NT2/D1 (cell line): ENCODE measurements at places on chromosomes 2 and 18.
A peak's percentile ranks its signal among the peaks of the same experiment; 100 is the strongest.

DNA sequence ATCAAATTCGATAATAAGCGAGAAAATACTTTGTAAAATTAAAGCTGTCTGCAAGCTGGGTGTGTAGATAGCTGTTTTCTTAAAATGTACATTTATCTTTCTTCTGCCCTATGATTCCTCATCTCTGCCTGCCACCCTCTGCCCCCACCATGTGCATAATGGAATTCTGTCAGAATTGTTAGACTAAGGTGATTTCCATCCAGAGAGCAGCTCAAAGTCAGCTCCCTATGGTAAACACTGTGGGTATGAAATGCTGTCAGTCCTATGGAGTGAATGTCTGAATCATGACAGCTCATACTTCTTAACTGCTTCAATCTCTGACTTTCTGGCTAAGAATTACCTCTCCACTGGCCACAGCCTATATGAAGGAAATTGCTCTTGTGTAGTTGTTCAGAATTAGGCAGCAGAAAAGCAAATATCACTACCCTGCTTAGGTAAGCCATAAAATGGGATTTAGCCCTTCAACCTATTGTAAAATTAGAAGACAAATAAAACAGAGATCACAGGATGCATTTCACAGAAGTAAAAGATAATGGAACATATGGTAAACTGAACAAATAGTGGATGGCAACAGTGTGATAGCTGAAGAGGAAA is 137.7 kb downstream of the CD8B2 start:
- no peak for DNase-seq

DNA sequence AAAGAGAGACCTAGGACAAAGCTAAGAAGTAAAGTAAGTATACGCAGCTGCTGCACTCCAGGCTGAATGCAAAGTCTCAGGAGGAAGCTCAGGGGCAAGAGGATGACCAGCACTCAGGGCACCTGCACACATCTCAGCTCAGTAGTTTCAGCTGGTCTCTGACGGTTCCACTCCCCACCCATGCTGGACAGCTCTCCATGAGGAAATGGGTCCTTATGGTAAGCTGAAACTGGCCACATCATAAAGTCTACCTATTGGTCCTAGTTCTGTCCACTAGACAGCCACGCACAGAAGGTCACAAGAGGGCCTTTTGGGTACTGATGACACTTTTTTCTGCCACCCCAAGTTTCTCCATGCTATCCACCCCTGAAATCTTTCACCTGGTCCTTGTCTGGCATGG is 215.3 kb downstream of the TTC32 start:
- no peak for DNase-seq

GRCh38 chr2:150939087-150939486 is 322.6 kb downstream of the RBM43 start:
- no peak for DNase-seq

GRCh38 chr2:166539340-166540162 is 45.5 kb upstream of the SCN7A start:
- peak; percentile 68 for DNase-seq

DNA sequence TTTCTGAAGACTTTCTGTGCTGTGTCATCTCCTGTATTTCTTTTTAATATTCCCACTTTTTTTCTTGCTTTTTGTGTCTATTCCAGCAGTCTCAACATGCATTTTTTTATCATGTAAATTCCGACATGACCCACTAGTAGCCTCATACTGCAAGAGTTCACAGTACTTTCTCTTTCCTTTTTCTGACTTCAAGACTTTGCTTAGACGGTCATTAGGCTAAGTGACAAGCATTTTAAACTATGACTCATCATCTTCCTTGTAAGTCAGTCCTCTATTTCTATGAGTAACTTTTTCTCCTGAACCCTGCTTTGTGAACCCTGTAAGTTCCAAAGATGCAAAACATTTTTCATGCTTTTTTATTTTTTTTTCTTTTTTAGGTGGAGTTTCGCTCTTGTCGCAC is 381.2 kb downstream of the TXNL1 start:
- DNase-seq = no peak

DNA sequence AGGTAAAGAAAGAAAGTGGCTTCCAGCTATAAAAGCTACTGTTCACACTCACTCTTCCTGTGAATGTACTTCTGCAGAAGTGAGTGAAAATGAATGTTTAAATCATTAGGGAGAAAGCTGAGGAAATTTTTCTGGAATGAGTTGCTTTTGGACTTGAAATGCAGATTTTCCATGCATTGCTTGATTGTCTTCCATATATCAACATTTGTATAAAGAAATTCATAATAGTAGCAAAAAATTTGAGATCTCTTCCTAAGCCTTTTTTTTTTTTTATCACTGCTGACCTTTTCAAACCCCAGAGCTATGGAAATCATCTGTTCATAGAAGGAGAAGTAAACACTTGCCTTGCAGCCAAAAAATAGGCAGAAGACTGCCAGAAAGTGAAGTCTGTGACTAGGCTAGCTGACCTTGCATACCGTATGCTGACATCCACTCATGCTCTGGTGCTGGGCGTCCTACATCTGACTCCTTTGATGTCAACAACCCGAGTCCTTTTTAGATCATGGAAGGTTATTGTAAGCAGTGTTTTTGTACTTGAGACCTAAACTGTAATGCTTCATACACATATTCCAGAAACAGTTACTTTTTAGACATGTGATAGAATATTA is 154.5 kb upstream of the RASGRP3 start:
- DNase-seq = no peak

DNA sequence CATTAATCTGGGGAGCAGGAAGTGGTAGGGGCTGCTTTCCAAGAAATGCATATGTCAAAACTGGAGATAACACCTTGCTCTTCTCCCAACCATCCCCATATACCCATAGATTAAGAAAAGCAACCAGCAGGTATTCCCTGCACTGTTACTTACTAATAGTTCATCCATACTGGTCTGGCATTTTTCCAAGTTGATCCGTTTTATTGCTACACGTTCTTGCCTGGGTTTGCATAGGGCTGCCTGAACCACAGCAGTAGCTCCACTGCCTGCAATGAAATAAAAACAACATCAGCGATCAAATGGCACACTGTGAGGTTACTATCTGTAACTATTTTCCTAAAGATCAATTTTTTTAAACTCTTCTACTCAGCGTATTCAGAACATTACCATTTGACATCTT is 65.6 kb downstream of the STK39 start:
- no peak for DNase-seq

GRCh38 chr2:119179202-119179601 is 20.7 kb upstream of the C1QL2 start:
- no peak for DNase-seq
